Hepatocyte (in vitro differentiated cells): ENCODE measurements at places on chromosomes 13 and 19. TPM values are rescaled to one million over a fixed set of nuclear protein-coding genes. Genes with fewer than 3 reads are reported as not detected.

Gene ZNF443
- total RNA-seq: 6.0 and 7.5 TPM in 2 replicates

Gene ZNF418
- total RNA-seq: 6.1 and 8.2 TPM in 2 replicates

- no peak for DNase-seq
Measured at GRCh38 chr19:56091066-56091490, 30.0 kb downstream of the ZNF787 start.

GRCh38 chr19:49761625-49762311, 1.3 kb downstream of the TSKS start:
- DNase-seq: peak; percentile 37

DNA sequence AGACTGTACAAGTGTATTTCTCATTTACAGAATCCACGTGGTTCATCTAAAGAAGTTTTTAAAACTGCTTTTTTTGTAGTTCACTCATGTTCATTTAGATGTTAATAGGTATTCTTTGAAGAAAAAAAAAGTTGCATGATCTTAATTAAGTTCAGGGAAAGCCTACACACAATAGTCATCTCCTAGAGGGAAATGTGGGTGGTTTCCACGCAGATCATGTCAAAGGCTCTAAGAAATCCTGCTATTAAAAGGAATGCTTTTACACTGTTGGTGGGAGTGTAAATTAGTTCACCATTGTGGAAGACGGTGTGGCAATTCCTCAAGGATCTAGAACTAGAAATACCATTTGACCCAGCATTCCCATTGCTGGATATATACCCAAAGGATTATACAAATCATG, 312.3 kb downstream of the GPC5 start:
- DNase-seq: no peak

DNA sequence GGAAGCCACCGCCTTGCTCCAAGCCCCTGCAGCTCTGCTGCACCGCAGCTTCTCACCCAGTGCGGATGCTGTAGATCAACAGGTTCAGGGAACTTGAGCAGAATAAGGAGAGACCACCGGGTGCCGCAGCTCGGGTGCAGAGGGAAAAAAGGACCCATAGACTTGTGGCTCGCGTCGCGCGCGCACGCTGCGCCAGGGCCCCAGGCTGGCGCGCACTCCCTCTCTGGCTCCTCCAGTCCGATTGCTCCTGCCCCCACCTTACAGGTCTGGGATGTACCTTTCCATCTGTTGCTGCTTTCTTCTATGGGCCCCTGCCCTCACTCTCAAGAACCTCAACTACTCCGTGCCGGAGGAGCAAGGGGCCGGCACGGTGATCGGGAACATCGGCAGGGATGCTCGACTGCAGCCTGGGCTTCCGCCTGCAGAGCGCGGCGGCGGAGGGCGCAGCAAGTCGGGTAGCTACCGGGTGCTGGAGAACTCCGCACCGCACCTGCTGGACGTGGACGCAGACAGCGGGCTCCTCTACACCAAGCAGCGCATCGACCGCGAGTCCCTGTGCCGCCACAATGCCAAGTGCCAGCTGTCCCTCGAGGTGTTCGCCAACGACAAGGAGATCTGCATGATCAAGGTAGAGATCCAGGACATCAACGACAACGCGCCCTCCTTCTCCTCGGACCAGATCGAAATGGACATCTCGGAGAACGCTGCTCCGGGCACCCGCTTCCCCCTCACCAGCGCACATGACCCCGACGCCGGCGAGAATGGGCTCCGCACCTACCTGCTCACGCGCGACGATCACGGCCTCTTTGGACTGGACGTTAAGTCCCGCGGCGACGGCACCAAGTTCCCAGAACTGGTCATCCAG, 964 bp downstream of the PCDH17 start:
- DNase-seq: peak; percentile 47

DNA sequence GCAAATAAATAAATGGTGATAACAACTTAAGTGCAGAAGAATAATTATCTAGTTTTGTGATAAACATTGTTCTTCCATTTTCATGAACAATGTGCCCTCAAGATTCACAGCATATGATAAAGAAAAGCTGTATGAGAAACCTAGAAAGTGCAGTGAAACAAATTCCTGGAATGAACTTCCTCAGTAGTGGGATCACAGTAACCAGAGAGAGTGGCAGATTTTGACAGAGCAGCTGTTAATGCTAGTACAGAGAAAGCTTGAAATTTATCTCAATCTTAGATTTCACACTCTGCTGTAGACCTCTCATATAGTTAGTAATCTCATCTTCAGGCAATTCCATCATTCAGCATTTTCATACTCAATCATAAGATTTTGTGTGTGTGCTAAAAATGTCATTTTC, 664.9 kb downstream of the PCDH9 start:
- no peak for DNase-seq
